ENCODE measurements at places on chromosomes 5 and 9. TPM values are rescaled to one million over a fixed set of nuclear protein-coding genes. Genes with fewer than 3 reads are reported as not detected.

KIF12 gene
- not detected for total RNA-seq

HAVCR1 gene
- 0.52 TPM for total RNA-seq

EIF4E1B gene
- total RNA-seq: not detected

ADAMTS13 gene
- 1.6 TPM for total RNA-seq

CTXN3 gene
- 1.0 TPM for total RNA-seq

TOR4A gene
- total RNA-seq: 2.1 TPM

ZNF366 gene
- 1.6 TPM for total RNA-seq

TAF11L10 gene
- not detected for total RNA-seq

CEP72 gene
- total RNA-seq: 5.2 TPM

TMC1 gene
- total RNA-seq: 0.52 TPM

ZNF169 gene
- 3.7 TPM for total RNA-seq

HMCN2 gene
- total RNA-seq: 12.5 TPM

SAXO1 gene
- not detected for total RNA-seq

FGF1 gene
- total RNA-seq: 2.6 TPM

PHF24 gene
- under 0.01 TPM for total RNA-seq

FABP6 gene
- total RNA-seq: not detected

SLC4A9 gene
- not detected for total RNA-seq

POLR3G gene
- 0.52 TPM for total RNA-seq

SLC6A19 gene
- under 0.01 TPM for total RNA-seq

OR13C3 gene
- total RNA-seq: not detected

NR6A1 gene
- total RNA-seq: 0.52 TPM

GFM2 gene
- total RNA-seq: 31.8 TPM

NEUROG1 gene
- not detected for total RNA-seq

ANKRD18B gene
- total RNA-seq: not detected

MYO10 gene
- 27.1 TPM for total RNA-seq

PRSS3 gene
- total RNA-seq: 0.52 TPM

FOXD4L4 gene
- under 0.01 TPM for total RNA-seq

ZNF483 gene
- 8.9 TPM for total RNA-seq

SOX30 gene
- not detected for total RNA-seq

DNAJC25 gene
- total RNA-seq: 2.1 TPM

CCL27 gene
- not detected for total RNA-seq

IL7R gene
- total RNA-seq: 0.52 TPM

TGFBI gene
- total RNA-seq: 204 TPM

GCNT1 gene
- 3.7 TPM for total RNA-seq

ALAD gene
- total RNA-seq: 8.4 TPM

SLC45A2 gene
- 0.52 TPM for total RNA-seq

PDCD1LG2 gene
- 3.7 TPM for total RNA-seq

GFI1B gene
- total RNA-seq: 1.0 TPM

DIRAS2 gene
- 0.52 TPM for total RNA-seq

ZNF454 gene
- total RNA-seq: 4.2 TPM

ANXA1 gene
- total RNA-seq: 90.8 TPM

BOD1 gene
- 41.8 TPM for total RNA-seq

RNF208 gene
- not detected for total RNA-seq

ESM1 gene
- 0.52 TPM for total RNA-seq

ERBIN gene
- 91.9 TPM for total RNA-seq

OGN gene
- 153 TPM for total RNA-seq

RASGRF2 gene
- 1.0 TPM for total RNA-seq

TAS2R1 gene
- total RNA-seq: not detected
